ENCODE measurements at places on chromosomes 2 and 18.

GRCh38 chr2:221444106-221444505 is 128.0 kb downstream of the EPHA4 start:
- no peak for DNase-seq

DNA sequence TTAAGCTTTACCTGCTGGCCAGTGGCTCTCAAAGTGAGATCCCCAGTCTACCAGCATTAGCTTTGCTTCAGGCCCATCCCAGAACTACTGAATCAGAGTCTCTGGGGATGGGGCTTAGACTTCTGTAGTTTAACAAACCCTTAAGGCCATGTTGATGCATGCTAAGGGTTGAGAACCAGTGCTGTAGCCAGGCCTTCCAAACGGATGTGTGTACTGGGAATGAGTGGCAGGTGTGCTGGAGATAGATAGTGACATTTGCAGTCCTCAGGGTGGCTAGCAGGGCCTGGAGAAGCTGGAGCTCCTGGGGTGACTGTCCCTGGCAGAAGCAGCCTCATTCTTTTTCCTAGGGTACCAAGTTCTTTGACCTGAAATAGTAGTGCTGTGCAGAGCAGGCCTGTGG is 148.5 kb downstream of the PPP1R1C start:
- no peak for DNase-seq

GRCh38 chr2:125745514-125745913 is 910.4 kb upstream of the GYPC start:
- DNase-seq = peak; percentile 38

GRCh38 chr2:218658671-218659257 is 659 bp downstream of the ZNF142 start:
- peak; percentile 20 for DNase-seq

DNA sequence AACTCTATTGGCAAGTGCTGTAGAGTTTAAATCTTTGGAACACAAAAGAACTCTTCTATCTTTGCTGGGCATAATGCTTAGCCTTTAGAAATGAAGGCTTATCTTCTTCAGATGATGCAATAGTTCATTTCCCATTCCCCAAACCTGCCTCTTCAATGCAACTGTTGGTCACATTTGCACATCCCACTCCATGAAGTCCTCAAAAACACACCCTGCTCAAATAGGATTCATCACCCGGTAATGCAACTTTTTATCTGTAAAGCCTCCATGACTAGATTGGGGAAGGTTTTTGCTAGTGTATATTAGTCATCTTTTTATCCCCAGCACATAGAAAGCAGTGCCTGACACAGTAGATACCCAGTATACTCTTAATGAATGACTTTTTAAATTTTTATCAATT is 376.4 kb downstream of the RBM43 start:
- no peak for DNase-seq

DNA sequence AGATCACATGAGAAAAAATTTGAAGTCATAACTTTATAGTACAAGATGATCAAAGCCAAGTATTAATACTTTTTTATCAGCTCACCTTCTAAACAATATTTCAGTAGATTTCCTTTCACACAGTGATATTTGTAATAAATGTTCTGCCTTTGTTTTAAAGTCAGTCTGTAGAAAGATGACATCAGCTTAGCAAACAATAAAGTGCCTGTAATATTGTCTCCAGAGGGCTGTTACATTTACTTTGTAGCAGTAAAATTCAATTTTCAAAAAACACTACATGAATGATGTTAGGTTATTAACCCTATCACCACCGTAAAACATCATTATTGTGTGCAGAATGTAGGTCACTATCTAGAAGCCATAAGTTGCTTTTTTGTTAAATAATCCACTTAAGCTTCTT is 49.6 kb downstream of the ZEB2 start:
- DNase-seq = no peak

GRCh38 chr18:45621061-45621511 is 5.8 kb downstream of the SLC14A2 start:
- peak; percentile 47 for DNase-seq

DNA sequence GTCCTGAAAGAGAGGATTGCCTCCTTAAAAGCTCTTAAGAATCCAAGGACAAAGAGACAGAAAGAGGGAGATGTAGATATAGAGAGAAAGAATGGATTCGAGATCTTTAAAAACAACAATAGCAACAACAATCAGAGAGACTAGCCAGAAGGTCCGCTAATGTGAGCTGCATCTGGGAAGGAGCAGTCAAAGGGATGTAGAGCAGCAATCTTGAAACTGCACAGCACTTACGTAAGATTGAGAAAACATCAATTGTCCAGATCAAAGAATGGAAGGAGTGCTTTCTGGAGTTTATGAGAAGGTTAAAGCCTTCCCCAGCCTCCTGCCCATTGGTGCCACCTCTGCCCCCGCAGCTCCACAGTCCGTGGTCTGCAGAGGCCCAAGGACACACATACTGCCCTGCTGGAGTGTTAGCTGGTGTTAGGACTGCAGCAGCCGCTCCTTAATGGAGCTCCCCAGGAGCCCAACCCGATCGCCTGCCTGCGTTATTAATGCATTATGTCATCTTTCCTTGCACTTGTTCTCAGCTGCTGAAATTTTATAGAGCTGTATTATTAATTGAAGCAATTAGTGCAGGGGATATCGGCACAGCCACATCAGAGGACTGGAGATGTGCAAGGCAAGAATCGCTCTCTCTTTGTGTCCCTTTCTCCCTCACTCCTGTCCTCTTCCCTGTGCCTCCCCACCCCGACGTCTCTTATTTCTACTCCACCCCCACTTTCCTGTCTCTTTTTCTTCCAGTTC is 94.2 kb upstream of the STPG4 start:
- no peak for DNase-seq

- DNase-seq = no peak
Observed at GRCh38 chr2:85449214-85449588, 30.7 kb downstream of the SH2D6 start.

GRCh38 chr2:137677466-137677865 is 286.8 kb upstream of the HNMT start:
- DNase-seq = no peak

DNA sequence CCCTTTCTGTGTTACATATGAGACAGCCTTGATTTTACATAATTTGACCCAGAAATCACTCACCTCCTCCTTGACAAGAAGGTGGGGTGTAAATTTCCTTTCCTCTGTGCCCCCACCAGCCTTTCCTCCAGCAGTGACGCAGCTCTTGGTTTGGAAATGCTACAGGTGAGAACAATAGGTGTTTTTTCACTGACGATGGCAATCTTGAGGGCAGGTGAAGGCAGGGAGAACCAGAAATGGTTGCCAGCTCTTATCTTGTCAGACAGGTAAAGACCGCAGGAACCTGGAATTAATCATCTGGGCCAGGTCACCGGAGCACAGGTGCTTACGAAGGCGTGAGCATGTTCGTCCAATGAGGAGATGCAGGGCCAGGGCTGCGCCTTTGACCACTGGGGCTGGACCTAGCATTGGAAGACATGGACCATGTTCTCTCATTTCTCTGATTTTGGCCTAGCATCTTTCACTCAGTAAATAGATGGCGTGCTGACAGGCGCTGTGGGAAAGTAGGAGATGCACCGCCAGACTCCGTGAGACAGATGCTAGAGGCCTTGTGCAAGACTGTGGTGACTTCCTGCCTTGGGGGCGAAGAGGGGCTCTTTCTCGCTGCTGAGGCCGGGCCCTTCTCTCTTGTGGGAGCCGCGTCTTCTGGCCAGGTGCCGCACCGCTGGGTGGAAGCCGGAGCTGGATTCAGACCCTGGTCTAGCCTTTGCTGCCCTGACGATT is 4.0 kb downstream of the CIDEA start:
- DNase-seq = no peak

- no peak for DNase-seq
Observed at GRCh38 chr2:199495147-199495546, 37.4 kb upstream of the SATB2 start.

GRCh38 chr2:55038428-55038827 is 11.8 kb downstream of the RTN4 start:
- DNase-seq = no peak

GRCh38 chr2:41151746-41152145 is 699.9 kb upstream of the SLC8A1 start:
- DNase-seq = no peak

GRCh38 chr2:127709336-127709735 is 8.0 kb downstream of the SFT2D3 start:
- DNase-seq = no peak

- no peak for DNase-seq
Observed at GRCh38 chr2:182822733-182823132, 43.7 kb downstream of the FRZB start.

GRCh38 chr2:217398860-217399259 is 539.0 kb upstream of the TNP1 start:
- DNase-seq = no peak

- DNase-seq = no peak
Observed at GRCh38 chr2:96341641-96342040, 6.1 kb downstream of the NCAPH start.

- no peak for DNase-seq
Observed at GRCh38 chr2:111046670-111047069, 74.0 kb upstream of the BCL2L11 start.

- no peak for DNase-seq
Observed at GRCh38 chr2:176612736-176613135, 343.5 kb downstream of the MTX2 start.

GRCh38 chr2:229169751-229170150 is 101.3 kb downstream of the PID1 start:
- DNase-seq = no peak

GRCh38 chr18:2984091-2984490 is 28.9 kb downstream of the LPIN2 start:
- DNase-seq = no peak

- DNase-seq = no peak
Observed at GRCh38 chr2:147631294-147631693, 213.5 kb upstream of the ACVR2A start.

- no peak for DNase-seq
Observed at GRCh38 chr18:55487997-55488396, 100.0 kb downstream of the TCF4 start.

DNA sequence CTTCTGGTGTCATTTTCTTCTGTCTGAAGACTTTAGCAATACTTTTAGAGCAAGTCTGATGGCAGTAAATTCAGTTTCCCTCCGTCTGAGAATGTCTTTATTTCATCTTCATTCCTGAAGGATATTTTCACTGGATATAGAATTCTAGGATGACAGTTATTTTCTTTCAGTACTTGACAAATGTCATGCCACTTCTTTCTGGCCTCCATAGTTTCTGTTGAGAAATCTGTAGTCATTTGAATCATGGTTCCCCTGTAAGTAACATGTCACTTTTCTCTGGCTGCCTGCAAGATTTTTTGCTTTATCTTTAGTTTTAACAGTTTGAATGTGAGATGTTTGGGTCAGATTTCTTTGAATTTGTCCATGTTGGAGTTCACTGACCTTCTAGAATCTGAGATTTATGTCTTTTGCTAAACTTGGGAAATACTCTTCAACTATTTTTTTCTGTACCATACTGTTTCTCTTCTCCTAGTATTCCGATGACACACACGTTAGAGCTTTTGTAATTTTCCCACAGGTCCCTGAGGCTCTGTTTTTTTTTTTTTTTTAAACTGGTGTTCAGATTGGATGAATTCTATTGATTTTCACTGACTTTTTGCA is 30.2 kb downstream of the RMND5A start:
- no peak for DNase-seq

GRCh38 chr2:101140237-101140636 is 10.9 kb downstream of the TBC1D8 start:
- no peak for DNase-seq

DNA sequence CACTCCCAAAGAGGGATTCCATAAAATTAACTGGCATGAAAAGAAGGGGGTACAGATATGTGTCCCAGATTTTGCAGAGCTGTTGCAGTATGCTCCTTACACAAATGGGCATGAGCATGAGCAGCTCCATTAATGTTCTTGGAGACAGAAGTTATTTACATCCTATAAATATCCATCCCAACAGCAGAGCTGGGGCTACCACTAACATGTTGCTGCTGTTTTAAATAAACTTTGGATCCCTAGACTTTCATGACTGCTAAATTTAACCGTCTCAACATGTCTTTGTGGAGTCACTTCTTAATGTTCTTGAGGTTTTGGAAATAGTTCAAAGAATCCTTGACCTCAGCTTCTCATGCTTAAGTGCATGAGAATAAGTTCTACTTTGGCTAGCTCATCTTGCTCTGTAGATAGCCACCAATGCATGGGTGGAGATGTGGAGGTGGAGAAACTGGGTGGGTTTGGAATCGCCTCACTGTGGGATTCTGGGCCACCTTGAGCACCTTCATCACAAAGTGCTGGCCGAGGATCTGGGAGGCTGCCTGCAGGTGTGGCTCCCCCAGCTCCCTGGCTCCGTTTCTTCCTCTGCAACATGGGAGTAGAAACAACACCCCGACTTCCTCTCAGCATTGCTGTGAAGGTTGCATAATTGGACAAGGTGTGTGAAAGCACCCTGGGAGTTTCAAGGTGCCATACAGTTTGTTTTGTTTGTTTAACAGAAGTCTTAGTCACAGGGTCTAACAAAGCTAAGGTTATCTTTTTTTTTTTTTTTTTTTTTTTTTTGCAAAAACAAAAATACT is 307.2 kb downstream of the MYCN start:
- DNase-seq = no peak

DNA sequence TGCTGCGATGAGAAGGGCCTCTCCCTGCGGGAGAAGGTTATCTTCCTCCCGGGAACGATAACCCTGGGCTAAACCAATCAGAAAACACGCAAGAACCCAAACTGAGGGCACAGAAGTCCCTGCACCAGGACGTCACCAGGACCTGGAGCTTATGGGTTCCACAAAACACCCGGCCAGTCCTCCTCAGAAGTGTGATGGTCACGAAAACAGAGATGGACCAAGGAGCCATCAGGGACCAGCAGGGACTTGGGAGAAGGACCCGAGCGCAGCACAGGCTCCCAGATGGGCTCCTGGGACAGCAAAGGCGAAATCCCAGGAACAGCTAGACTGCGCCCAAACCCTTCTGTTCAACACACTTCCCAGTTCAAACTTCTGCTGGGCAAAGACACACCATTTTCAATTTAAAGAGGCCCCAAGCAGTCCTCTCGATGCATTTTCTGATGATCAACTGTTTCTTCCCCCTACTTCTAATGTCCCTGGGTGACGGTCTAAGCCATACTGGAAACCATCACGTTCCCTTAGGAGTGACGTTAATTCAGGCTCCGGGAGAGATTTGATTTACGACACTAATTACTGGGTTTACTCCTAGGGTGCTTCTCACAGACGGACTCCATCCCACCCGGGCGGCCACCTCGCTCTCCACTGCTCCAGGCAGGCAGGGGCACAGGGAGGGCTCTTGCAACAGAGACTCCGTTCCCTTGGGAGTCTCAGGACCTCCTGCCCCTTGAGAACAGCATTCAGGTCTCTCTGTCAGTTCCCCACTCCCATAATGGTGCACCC is 29.2 kb downstream of the ZNF516 start:
- DNase-seq = no peak

DNA sequence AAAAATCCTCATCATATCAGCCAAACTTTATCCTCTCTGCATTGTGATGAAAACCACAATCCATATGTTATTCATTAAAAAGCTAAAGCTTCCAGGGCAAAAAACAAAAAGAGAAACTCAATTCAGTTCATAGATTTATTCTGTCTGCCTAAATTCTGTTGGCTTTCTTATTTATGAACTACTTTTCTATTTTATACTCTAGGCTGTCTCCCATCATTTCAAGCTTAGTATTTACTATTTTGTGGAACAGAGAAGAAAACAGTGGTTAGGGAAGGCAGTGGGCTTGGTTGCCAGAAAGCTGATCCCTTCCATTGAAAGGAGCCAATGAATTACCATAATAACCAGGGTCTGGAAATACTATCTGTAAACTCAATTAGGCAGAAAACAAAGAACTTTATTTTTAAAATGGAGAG is 71.8 kb downstream of the RAPH1 start:
- DNase-seq = no peak

GRCh38 chr18:69691008-69691760 is 256.5 kb downstream of the CD226 start:
- DNase-seq = no peak

- no peak for DNase-seq
Observed at GRCh38 chr2:104213758-104214157, 640.2 kb upstream of the POU3F3 start.

GRCh38 chr2:80568011-80568410 is 263.5 kb upstream of the LRRTM1 start:
- no peak for DNase-seq

All from NCI-H345 (cell line).